ENCODE measurements at places on chromosomes 1 and 21. TPM values are rescaled to one million over a fixed set of nuclear protein-coding genes. Genes with fewer than 3 reads are reported as not detected.
A peak's percentile ranks its signal among the peaks of the same experiment; 100 is the strongest.

TRIM58 gene
- total RNA-seq: 2.7 TPM

GPATCH4 gene
- 14.4 TPM for total RNA-seq

DNA sequence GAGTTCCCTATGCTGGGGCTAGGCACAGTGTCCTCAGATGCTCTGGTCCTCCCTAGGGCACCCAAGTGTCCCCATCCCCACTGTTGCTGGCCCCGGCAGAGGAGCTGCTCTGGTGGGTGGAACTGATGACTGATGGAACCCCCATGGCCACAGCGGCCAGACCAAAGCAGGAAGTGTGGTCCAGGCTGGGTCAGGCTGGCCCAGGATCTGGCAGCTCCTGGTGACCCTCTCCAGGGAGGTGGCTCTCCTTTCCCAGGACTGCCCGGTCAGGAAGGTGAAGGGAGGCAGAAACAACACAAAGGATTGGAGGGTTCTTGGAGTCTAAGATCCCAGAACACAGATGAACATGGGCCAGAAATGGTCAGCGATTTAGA is 1.1 kb downstream of the NKAIN1 start:
- peaks cover 57% of the 10 kb centered on the region for H3K27me3 ChIP-seq
- DNase-seq: no peak
- no peaks in the 10 kb centered on the region for H3K4me1 ChIP-seq
- no peaks in the 10 kb centered on the region for H3K36me3 ChIP-seq
- peak overlapping the region; percentile 45 for H3K4me3 ChIP-seq
- H3K27ac ChIP-seq: no peak overlapping the region

DNA sequence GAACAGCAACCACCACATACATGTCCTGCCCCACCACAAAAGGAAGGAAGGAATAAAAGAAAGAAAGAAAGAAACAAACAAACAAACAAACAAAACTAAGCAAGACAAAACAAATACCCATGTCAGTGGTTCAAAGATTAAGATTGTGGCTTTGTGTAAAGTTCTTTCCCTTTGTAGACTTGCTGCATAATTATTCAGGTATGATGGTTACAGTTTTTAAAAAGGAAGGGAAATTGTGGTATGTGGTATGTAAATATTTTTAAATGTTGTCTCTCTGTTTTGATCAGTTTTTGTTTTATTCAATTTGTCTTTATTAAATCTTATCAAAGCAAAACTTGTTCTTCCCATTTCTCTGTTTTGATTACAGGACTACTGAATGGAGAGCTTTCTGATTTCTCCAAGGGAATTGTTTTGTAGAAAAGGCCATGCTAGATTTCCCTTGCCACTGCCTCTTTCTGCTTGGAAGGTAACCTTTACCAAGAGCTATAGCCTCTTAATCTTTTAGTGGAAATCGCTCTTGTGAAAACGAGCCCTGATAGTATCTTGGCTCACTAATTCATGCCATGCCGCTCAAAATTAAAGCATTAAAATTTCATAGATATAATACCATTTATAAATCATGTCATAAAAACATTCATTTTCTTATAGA is 290.3 kb upstream of the ST6GALNAC5 start:
- H3K4me3 ChIP-seq: no peak overlapping the region
- no peak for DNase-seq
- no peaks in the 10 kb centered on the region for H3K27me3 ChIP-seq
- H3K27ac ChIP-seq: no peak overlapping the region
- no peaks in the 10 kb centered on the region for H3K4me1 ChIP-seq

CD52 gene
- not detected for total RNA-seq

GJA9 gene
- total RNA-seq: not detected

SLC22A15 gene
- 2.7 TPM for total RNA-seq

SLC1A7 gene
- not detected for total RNA-seq

TCEA3 gene
- total RNA-seq: 203 TPM

GRCh38 chr1:111241797-111242196 is 14.3 kb downstream of the CHI3L2 start:
- no peak overlapping the region for H3K4me3 ChIP-seq
- no peaks in the 10 kb centered on the region for H3K4me1 ChIP-seq
- DNase-seq: no peak
- no peaks in the 10 kb centered on the region for H3K36me3 ChIP-seq

ZSWIM5 gene
- total RNA-seq: 10.3 TPM

VHLL gene
- 0.98 TPM for total RNA-seq
